ENCODE measurements at places on chromosomes 13 and 19.

GRCh38 chr13:71613066-71613745 lies 253.8 kb downstream of the DACH1 start:
- DNase-seq, result no peak

DNA sequence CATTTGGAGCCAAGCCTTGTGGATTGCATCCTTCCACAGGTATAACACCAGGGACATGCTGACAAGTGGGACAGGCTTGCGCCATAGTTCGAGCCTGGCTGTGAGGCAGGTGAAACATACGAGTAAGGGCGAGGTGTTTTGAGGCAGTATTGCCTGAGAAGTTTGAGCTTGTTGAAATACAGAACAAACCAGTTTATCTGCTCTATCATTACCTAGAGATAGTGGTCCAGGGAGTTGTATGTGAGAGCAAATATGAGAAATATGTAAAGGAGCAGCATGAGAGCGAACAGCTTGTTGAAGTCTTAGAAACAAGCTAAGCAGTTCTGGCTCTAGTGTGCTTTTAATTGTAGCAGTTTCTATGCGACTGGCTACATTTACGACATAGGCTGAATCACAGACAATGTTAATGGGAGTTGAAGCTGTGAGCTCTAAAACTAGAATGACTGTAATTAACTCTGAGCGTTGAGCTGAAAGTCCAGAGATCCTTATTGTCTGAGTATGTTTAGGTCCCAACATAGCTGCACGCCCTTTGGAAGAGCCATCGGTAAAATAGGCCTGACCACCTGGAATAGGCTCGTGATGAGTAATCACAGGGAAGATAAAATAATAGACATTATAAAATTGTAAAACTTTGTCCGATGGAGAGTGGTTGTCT lies 8.2 kb downstream of the ZNF439 start:
- no peak for DNase-seq

- no peak for DNase-seq
These were observed 256.0 kb downstream of the PCDH9 start for GRCh38 chr13:66974174-66974573.

DNA sequence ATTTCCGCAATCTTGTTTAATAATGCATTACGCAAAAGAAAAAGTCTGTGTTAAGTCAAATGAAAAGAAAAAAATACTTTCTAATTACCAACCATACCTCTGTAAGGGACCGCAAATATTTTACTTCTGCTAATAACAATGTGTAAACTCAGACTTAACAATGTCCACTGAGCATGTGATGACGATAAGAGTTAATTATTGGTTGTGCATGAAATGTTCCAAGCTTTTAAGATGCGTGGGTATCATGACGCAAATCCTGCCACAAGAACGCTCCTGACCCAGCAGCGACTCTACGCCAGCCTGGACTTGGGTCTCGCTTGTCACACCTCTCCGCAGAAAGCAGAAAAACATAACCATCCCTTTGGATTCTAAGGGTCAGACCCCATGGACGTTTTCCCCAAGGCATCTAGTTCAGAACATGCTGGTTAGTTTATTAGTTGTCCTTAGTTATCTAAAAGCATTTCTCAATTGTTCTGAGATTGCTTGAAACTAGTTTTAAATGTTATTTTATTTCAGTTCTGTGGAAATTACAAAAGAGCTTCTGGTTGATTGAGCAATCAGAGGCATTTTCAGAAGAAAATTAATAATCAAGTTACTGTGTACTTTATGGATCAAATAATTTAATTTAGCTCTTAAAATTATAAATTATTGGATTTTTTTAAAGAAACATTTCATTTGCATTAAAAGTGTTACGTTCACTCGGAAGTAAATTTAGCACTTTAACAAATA lies 779.9 kb upstream of the ARGLU1 start:
- no peak for DNase-seq

DNA sequence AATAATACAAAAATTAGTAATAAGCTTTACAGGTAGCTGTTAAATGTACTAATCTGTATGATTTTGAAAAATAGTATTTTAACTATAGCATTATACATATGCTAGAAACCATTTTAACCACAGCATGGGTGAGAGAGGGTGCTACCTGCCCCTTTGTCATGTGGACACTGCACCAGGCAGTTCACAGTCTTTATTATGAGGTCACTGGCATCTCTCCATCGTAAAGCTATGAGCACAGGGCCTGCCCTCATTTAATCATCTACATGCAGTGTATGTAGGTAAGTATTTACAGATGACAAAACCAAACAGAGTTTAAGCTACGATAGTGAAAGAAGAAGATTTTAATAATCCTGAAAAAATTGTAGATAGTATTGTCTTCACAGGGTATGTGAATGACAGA lies 21.7 kb downstream of the EDNRB start:
- DNase-seq, result no peak

- no peak for DNase-seq
These were observed 8.4 kb upstream of the KCTD4 start for GRCh38 chr13:45209229-45209628.

GRCh38 chr19:7682175-7682855 lies 1.7 kb downstream of the TRAPPC5 start:
- DNase-seq, result no peak

DNA sequence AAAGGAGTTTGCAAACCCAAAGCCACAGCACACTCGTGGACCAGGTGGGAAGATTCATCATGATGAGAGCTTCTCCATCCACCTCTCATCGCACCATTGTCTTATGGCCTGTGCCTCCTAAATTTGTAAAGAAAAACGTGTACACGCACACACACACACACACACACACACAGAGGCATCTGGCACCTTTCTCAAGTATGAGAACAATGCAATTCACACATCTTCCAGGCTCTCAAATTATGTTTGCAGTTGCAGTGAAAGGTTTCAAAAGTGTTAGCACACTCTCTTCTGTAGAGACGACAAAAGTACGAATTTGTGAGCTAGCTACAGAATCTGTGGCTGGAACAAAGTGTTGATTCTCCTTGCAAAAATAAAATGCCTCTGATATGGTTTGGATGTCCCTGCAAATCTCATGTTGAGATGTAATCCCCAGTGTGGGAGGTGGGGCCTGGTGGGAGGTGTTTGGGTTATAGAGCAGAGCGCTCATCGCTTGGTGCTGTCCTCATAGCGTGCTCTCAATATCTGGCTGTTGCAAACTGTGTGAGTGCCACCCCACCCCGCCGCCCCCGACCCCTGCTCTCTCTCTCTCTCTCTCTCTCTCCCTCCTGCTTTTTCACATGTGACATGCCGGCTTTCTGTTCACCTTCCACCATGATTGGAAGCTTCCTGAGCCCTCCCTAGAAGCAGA lies 21.8 kb upstream of the RAB20 start:
- no peak for DNase-seq

DNA sequence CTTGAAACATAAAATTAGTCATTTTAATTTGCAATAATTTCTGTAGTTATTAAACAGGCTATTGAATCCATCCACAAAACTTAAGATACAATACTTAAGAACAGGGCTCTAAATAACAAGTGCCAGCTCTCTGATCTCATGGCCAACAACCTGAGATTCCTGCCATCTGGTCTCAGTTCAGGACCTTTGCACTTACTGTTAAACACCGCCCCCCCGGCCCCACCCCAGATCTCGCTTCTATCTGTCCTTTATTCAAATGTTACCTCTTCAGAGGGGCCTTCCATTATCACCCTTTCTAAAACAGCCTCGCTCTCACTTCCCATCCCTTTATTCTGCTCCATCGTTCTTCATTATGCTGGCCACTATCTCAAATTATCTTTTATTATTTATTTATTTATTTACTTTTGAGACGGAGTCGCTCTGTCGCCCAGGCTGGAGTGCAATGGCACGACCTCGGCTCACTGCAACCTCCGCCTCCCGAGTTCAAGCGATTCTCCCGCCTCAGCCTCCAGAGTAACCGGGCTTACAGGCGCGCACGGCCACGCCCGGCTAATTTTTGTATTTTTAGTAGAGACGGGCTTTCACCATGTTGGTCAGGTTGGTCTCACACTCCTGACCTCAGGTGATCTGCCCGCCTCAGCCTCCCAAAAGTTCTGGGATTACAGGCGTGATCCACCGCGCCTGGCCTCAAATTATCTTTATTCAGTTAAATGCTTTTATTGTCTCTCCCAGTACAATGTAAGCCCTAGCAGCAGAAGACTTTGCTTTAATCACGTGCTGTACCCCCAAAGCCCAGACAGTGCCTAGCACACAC lies 838 bp upstream of the SNRNP70 start:
- DNase-seq, result no peak

DNA sequence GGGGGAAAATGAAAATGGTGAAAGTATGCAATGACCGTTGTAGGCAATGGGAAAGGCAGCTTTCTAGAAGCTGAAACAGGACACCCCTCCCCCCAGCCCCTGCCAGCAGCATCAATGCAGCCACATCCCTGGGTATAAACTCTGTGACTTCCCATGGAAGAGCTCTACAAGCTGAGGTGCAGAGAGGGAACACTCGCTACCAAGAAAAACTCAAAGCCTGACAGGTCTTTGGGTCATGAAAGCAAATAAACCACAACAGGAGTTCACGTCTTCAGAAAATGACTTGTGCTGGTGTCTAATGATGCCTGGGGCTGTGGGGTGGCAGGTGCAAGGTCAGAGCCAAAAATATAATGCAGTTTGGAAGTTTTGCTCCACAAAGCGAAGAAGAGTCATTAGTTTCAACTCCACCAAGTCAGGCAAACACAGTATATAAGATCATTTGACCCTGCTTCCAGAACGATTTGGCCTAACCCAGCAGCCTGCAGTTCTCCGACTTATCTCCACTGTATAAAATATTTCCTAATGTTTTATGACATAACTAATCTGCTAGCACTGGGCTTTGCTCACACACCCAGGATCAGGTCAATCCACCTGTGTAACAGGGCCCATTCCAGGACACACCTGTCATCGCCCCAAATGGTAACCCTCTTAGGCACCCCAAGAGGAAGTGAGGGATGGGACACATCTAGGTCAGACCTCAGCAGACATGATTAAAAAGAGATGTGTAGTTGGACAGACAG lies 102.1 kb downstream of the IRS2 start:
- no peak for DNase-seq

GRCh38 chr13:99983499-99984401 lies 2.2 kb downstream of the ZIC2 start:
- no peak for DNase-seq

DNA sequence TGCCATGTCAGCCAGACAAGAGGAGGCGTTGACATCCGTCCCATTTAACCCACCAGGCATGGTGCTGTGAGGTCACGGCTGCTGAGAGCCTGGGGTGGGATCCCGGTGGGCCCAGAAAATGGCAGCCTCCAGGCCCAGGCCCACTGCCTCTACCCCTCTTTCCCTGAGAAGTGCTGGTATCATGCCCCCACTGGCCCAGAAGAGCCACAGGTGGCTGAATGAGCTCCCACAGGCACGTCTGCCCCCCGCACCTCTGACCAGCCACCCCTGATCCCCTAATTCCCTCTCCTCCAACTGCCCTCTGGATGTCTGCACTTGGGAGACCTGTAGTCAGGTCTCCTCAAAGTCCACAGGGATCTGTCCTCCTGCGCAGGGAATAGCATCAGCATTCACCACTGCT lies 37.3 kb upstream of the KCTD15 start:
- DNase-seq, result no peak

GRCh38 chr19:1183543-1184172 lies 9.6 kb upstream of the SBNO2 start:
- DNase-seq, result no peak

DNA sequence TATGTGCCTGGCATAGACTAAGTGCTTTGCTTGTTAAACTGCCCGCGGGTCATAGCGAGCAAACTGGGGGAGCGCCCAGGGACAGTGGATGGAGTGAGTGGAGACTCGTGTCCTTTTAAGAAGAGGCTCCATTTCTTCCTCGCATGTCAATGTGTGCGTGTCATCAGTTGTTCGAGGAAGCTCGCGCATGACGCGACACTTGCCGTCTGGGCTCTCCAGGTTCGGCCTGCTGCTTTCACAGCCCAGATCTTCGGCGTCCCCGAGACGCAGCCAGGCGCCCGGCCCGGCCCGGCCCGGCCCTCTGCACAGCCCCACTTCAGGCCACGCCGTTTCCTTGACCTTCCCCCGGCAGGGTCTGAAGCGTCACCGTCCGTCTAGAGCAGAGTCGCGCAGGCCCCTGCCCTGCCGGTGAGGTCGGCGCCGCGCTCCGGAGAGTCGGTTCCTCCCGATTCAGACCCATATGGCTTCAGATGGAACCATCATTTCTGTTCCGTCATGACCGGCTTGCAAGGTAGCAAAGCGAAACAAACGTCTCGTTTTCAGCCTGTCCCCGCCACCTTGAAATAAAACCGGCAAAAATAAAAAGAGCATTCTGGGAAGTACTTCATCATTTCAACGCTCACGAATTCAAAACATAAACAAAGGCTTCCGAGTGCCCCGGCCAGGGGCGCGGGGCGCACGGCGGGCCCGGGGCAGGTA lies 599 bp upstream of the ARHGEF7 start:
- no peak for DNase-seq

- DNase-seq, result no peak
These were observed 63.5 kb downstream of the COLGALT1 start for GRCh38 chr19:17618936-17619335.

DNA sequence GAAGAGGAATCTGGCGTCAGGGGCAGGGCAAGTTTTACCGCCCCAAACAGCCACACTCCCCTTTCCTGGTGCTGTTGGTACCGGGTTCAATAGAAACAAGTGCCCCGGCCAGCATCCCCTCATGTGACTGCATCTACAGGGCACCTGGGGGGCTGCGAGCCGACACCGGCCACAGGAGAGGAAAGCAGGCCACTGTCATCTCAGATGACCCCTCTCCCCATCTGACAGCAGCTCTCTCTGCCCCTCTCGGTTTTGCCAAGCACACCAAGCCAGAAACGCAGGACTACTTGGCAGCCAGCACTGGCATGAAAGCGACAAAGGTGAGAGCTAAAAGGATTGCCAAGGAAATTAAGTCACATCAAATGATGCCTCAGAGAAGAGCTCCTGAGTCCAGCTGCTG lies 37.1 kb downstream of the MLLT1 start:
- DNase-seq, result no peak

GRCh38 chr13:48860364-48860763 lies 115.3 kb upstream of the FNDC3A start:
- DNase-seq, result no peak

DNA sequence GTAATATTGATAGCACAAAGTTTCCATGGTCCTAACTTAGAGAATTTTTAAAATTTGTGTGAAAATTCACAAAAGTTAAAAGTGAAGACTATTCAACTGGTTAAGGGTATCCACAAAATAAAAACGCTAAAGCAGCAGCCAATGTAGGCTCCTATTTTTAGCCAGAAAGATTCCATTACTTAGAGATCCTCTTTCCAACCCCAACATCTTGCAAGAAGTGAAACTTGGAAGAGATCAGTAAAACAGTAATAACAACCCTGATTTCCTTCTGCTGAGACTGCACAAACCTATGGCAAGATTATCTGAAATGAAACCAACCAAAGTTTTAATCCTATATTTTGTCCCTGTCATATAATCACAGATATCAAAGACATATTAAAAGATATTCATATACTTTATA lies 8.5 kb downstream of the TBC1D4 start:
- no peak for DNase-seq

GRCh38 chr13:107427536-107427935 lies 787.8 kb downstream of the LIG4 start:
- DNase-seq, result no peak

- no peak for DNase-seq
These were observed 34.6 kb downstream of the CRTC1 start for GRCh38 chr19:18718015-18718526.

Data from activated T-cell treated with anti-CD3 and anti-CD28 coated beads for 4 hours (primary cell).